CD4-positive, alpha-beta T cell treated with Interleukin-17A for 4 hours (primary cell): ENCODE measurements at places on chromosomes 12 and 14.

GRCh38 chr12:117121441-117121840, 22.2 kb upstream of the TESC start:
- DNase-seq: no peak

GRCh38 chr12:79055926-79056674, 191.5 kb downstream of the SYT1 start:
- DNase-seq: no peak

DNA sequence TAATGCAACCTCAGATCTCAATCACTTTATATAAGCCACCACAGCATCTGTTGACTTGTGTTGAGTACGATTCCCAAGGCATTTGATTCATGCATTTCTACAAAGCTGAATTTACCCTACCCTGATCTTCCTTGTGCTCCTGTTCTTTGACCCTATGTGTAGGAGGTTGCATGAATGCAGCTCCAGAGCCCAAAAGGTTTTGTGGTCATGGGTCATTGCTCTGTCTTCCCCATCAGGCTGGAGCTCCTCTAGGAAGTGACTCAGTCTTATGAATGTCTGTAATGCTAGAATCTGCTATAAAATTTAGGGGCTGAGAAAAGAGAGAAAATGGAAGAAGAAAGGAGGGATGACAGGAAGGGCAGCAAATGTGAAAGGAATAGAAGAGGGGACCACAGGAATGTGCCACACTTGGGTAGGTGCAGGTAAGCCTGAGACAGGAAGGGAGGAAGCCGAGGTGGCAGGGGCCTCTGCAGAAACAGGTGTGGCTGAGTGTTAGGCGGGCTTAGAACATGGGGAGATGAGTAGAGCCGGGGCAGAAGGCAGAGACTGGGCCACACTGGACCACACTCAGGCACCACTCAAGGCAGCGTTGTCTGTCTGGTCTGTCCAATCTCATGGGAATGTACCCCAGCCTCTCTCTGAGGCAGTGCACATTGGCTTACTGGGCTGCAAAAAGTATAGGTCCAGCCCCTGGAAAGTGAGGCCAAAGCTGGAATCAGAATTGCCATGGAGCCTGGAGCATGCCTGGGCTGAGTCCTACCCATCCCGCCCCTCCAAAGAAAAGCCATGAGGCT, 334.1 kb downstream of the BCL11B start:
- DNase-seq: peak; percentile 50

DNA sequence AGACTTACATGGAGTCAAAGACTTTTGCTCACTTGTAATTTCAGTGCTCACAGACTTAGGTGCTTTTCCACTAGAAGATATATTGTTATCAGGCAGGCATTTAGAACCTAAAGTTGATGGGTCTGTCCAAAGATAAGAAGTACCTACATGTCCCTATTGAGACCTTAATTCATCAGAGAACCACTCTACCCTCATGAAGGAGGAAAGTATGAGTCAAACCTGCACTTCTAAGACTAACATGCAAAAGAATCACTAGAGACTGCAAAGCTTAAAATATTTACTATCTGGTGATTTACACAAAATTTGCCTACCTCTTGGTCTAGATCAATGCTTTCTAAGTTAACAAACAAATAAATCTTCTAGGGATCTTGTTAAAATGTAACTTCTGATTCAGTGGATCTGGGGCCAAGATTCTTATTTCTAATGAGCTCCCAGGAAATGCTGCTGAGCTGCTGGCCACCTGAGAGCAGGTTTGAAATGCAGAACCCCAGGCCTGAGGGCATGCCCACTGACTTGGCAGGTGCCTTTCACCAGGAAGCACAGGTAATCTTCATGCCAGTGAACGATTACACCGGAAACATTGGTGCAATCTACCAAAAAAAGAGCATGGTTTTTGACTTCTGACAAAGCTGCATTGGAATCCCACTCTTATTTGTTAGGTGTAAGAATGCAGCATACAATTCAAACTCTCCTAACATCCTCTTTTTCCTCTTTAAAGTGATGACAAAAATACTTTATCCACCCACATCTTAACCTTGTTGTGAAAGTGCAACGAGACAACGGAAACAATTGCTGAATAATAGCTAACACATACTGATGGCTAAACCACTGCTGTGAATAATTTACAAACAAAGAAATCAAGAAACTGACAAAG, 214.2 kb downstream of the ADAMTS20 start:
- DNase-seq: no peak

- DNase-seq: no peak
Observed at GRCh38 chr14:81737938-81738337, 204.3 kb upstream of the SEL1L start.

- DNase-seq: no peak
Observed at GRCh38 chr14:88961214-88961613, 136.8 kb downstream of the TTC8 start.

DNA sequence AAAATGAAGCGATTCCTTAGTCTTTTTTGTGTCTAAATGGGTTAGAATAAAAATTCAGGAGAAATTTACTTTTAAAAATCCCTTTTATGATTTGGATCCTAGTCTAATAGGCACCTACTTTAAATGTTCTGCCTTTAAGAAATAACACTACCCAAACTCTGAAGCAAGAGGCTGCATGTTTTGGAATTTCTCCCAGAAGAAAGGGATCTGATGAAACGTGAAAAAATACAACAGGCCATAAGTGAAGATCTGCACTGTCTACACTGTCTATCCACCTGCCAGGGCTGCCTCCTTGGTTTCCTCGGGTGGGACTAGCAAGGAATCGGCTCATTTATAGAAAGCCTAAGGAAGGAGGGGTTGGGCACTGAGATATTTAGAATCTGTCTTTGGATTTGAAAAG, 22.1 kb downstream of the ACVR1B start:
- no peak for DNase-seq

- no peak for DNase-seq
Observed at GRCh38 chr12:96501908-96502307, 12.5 kb downstream of the CFAP54 start.

DNA sequence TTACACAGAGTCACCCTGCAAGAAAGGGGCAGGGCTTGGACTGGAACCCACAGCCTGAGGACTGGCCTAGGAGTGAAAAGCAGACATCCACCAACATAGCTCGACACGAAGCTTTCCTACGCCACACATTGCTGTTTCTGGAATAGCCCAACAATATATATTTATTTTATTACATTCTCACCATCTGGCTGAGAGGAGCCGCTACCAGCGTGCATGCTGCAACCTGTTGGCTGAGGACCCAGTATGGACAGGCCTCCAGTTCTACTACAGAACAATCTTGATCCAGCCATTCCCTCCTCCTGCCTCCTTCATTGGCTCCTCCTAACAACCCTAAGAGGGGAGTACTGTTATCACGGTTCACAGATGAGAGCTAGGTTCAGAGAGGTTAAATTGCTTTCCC, 35.6 kb upstream of the TBX5 start:
- DNase-seq: no peak

DNA sequence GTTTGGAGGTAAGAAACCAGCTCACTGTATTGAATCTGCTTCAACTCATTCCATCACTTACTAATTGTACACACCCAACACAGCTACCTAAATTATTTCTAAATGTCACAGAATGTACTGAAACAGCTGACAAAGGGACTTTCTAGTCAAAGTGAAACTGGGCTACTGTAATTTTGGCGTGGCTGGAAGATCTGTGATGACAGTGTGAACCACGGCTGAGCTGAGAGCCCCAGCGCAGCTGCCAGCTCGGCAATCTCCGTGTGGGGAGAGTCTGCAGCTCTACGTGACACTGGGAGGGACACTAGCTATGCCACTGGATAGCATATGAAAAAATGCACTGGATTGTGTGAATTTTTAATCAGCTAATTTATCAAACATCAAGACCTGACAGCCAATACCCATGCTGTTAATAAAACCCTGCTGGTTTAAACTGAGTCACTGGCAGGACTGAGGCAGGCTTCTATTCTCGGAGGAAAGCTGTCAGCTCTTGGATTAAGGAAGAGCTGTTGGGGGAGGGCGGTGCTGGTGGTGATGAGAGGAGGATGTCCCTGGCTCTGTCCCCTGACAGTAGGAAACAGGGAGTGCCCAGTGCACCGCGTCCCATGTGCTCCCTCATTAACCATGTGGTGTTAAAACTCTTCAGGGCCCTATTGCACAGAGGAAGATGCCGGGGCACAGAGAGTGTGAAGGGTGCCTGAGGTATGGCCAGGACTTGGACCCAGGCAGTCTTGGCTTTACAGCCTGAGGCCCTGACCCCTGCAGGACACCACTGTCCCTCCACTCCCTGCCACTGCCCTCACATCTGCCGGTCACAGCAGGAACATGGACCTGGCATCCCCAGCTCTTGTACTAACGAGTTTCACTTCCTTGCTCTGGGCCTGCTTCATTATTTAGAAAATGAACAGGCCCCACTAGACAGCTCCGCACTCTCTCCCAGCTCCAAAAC, 13.3 kb downstream of the SLC15A4 start:
- no peak for DNase-seq

DNA sequence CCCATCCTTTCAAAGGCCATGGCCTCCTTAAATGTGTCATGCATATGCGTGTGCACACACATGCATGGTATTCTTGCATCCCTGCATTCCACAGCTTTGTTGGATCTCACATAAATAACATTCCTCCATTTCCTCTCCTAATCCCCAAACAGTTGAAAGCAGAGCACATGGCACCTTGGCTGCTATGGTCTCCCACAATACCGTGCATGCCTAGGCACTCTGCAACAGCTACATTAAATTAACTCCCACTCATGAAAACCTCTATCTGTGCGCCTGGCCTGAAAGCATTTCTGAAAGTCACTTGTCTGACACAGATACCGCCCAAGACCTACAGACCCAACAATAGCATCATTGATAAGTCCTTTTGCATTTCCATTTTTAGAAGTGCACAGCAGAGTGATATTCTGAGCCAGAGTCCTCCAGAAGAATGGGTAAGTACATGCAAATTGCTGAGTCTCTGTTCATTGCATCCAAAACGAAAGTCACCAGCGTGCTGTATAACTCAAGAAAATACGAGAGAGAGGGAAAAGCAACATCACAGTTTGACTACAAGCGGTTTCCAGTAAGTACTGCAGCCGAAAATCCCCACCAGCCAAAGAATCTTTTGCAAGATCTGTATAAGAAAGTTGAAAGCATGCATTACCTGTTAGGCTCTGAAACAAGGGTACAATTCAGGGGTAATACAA, 436 bp downstream of the ASB2 start:
- no peak for DNase-seq

DNA sequence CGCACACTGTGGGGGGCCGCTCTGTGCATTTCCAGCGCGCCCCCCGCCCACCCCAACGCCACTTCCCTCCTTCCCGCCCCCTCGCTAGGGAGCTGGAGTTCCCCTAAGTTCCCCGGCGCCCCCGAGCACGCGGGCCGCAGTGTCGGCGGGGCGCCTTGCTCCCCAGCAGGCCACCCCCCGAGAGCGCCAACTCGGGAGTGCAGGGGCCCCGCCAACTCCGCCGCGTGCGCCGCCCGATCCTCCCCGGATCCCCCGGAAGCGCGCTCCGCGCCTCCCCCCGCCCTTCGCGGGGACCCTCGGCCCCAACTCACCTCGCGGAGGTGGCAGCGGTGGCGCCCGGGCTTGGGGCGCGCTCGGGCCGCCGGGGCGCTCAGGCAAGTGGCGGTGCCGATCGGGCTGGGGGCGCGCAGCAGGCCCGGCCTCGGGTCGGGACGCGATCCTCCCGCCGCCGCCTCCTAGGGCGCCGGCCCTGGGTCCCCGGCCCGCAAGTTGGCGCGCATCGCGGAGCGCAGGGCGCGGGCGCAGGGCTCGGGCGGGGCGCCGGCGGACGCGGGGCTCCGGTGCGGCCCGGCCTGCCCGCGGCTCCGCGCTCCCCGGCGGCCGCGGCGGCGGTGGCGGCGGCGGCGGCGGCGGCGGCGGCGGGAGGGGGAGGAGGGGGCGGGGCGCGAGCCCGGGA, at the start of gene NCOR2:
TSS of gene NCOR2 (minus strand) at position 616 of the 676 bp plus-strand sequence. CDS start 72,361 bp downstream, outside the sequence.
- DNase-seq: peak; percentile 63

DNA sequence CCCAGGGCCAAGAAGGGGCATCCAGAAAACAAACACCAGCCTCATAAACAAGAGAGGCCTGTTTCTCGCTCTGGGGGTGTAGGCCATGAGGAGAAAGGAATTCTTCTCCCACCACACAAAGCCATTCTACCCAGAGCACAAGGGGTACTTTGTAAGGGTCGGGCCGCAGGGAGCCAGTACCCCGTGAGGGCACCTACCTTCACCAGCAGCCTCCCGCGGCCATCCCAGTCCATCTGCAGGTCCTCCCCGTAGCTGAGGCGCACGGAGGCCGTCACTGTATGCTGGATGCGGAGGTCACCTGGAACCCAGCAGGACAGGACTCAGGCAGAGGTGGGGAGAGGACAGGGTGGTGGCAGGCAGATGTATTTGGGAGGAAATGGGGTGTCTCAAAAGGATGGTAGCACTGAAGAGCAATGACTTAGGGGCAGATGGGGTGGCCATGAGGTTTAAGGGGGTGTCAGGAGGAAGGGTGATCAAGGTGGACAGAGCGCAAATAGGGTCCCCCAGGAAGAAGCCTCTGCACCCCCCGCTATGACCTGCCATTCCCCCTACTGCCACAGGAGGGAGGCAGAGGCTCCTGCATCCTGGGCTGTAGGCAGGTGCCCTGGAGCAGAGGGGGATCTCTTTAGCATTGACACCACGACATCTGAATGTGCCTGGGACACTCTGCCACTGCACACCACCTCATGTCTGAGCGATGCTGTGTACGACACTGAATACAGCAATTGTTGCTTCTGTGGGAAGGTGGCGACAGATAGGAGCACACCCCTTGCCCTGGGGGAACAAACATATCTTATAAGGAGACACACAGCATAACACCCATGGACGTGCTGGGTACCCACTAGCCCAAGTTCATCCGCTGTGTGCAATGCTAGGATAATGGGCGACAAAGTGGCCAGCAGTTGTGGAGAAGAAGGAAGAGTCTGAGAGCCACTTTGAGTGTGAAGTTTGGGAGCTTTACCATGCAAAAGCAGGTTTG, 61.4 kb downstream of the VWF start:
- DNase-seq: peak; percentile 66

GRCh38 chr12:26808766-26809476, 24.1 kb downstream of the ITPR2 start:
- no peak for DNase-seq

GRCh38 chr12:116878567-116879508, 2.4 kb downstream of the HRK start:
- no peak for DNase-seq

DNA sequence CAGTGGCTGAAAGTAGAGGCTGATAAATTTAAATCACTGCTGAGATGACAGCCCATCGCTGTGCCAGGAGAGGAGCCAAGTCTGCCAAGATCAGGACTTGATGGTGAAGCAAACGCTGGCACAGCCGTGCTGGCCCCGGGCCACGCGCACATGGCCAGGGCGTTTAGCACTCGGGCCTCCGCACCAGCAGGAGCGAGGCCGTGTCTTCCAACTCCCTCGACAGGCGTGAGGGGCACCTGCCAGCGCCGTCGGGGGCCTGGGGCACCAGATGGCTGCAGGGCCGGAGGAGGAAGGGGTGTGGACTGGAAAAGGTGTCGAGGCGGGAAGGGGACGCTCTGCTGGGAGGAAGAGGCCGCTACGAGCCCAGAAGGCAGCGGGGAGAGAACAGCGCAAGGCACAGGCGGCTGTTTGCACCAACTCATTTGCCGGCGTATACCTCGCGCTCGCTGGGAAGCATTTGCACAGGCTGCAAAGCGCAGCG, 29.5 kb downstream of the RIMBP2 start:
- no peak for DNase-seq
